ENCODE measurements at places on chromosomes 6 and 20.

GRCh38 chr20:44650771-44651433 is 597 bp downstream of the ADA start:
- DNase-seq, result no peak

- no peak for DNase-seq
Observed at GRCh38 chr20:22455259-22455658, 129.1 kb downstream of the FOXA2 start.

DNA sequence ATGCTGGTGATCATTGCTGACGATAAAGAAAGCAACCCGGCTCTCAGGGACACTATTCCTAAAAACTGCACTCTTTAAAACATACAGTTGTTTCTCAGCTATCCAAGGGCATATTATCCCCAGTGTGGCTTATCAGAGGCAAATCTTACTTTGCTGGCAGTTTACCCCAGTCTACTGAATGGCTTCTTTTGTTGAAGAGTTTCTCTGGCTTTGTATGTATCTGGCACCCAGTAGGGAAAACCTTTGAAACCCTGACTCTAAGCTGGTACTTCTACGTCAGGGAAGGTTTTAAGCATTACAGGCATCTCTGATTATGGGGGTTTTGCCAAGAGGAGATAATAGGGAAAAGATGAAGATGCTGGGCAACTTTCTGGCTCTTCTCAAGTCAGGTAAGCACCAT is 637.6 kb upstream of the CHD6 start:
- DNase-seq, result no peak

GRCh38 chr6:53312355-53312754 is 36.4 kb downstream of the ELOVL5 start:
- DNase-seq, result no peak

DNA sequence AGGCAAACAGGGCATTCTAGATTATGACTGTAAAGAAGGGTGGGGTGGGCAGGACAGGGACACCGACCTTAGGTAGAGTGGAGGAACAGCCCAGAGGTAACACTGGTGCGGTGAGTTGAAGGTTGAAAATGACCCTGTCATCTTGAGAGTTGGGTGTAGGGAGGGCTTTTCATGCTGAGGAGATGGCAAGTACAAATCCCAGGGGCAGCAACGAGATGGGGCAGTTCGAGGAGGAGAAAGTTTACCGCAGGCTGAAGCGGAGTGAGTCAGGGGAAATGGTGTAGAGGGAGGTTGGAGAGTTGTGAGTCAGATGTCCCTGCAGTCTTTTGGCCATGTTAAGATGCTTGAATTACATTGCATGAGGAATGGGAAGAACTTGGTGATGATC is 101.1 kb downstream of the HIVEP1 start:
- DNase-seq, result no peak

DNA sequence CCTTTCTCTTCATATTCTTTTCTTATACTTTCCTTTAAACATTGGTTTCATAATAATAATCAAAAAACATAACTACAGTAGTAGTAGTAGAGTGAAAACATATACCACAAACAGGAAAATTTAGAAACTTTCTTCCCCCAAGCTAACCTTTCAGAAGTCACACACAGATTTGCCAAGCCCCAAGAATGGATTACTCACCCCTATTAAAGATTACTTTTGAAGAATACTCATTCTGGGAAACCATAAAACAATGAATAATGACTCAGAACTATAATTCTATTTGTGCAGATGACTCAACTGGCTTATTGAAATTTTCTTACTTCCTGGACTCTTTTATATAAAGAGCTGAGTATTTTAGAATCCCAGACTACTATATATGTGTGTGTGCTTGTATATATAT is 119.4 kb upstream of the GJE1 start:
- peak; percentile 20 for DNase-seq

DNA sequence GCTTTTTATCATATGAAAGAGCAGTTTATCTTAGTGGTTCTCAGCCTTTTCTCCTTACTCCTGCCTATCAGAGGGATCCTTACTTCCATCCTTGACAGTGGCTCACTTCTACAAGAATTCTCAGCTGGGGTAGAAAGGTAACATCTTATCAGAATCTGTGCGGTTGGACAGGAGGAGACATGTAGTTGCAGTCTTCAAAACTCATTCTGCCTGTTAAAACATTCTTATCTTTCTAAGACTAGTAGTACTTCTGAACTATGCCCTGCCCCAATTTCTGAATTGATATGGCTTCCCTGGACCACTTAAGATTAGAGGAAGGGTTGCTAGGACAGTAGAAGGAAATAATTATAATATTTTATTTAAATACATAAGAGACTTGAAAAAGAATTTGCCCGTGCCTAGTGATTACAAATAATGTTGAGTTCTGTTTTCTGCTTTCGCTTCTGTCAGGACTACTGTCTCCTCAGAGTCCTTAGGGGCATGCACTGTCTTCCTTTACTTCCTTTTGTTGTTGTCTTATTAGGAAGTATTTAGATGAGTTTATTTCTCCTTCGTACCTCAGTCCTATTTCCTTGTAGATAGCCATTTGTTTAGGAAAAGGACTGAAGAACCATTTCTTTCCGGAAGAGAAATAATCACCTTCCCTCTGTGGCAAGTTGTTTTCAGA is 24.9 kb downstream of the BLTP3A start:
- DNase-seq, result no peak

DNA sequence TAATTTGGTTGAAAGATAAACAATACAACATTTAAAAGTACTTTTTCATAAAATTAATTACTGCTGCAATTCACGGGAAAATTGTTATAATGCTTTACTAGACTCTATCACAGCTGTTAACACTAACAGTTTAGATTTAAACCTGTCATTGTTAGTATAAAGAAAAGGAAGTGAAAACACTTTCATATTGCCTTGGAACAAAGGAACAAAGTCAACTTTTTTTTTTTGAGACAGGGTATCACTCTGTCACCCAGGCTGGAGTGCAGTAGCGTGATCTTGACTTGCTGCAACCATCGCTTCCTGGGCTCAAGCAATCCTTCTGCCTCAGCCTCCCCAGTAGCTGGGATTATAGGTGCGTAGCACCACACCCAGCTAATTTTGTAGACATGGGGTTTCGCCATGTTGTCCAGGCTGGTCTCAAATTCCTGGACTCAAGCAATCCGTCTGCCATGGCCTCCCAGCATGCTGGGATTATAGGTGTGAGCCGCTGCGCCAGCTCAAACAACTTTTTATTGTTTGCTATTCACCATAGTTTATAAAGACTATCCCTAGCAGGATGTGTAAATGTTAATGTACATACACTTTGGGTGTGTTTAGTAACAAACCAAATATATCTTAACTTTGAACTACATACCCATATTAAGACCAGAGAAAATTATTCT is 22.1 kb downstream of the SLC35A1 start:
- no peak for DNase-seq

GRCh38 chr6:50821441-50822077 is 2.9 kb downstream of the TFAP2B start:
- DNase-seq, result no peak

- peak; percentile 61 for DNase-seq
Observed at GRCh38 chr6:75101896-75102295, 104.0 kb downstream of the COL12A1 start.

- no peak for DNase-seq
Observed at GRCh38 chr6:5214570-5215052, 46.1 kb downstream of the LYRM4 start.

GRCh38 chr6:159080217-159080976 is 35.6 kb upstream of the TAGAP start:
- DNase-seq, result no peak

All from brain pericyte (primary cell).